ENCODE measurements at places on chromosomes 3 and 15.

DNA sequence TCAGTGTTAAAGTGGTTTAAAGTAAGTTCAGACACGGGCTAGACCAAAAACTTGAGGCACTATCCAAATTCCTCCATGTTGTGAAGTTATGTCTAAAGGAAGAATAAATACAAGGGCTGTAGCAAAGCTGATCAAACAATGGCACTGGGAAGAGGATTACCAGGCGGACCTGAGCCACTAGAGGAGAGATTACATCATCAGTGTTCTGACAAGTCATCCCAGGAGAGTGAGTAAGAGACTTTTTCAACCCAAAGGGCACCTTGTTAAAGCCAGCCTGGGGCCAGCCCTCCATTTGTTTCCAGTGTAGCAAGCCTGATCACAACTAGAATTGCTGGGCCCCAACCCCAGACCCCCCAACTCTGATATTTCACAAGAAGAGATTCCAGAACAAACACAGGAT is 166.9 kb downstream of the DCLK3 start:
- no peak for DNase-seq

GRCh38 chr3:143119974-143120715 is 574 bp downstream of the CHST2 start:
- peak; percentile 52 for DNase-seq

DNA sequence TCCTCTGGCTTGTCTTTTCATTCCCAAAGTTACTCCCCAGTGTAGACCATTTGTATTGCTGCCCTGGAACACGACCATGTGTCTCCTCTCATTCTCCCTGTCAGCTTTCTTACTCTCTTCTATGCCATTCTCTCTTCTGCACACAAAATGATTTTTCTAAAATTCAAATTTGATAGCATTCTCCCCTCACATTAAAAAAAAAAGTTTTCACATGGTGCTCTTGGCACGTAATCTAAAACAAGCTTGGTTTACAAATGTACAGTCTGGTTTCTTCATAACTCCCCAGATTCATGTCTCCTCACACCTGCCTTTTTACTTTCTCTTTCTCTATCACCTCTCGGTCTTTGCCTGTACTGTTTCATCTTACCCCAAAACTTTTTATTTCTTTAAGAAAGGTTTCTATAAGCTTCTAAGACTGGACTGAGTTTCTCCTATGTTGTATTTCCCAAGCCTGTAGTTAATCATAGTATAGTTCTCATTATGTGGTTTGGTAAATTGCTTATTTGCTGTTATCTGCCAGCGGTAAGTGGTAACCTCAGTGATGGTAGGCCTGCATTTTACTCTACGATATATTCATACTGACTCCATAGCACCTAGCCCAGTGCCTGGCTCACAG is 31.2 kb downstream of the BCHE start:
- DNase-seq, result no peak

DNA sequence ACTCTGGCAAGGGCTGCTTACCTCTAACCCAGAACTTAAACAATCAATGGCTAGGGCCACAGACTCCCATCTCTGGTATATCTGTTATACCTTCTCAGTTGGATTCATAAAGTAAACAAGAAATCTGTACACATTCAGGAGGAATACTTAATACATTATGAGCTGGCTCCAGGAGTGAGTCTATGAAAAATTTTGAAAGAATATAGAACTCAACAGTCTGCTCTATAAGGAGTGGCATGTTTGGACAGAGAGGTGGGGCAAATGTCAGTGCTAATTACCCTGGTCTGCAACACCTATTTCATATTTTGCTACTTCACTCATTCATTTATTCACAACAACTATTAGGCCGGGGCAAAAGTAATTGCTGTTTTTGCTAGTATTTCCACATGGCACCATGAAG is 245.1 kb downstream of the THRB start:
- DNase-seq, result no peak

GRCh38 chr3:23221136-23221535 is 18.0 kb downstream of the UBE2E2 start:
- no peak for DNase-seq

DNA sequence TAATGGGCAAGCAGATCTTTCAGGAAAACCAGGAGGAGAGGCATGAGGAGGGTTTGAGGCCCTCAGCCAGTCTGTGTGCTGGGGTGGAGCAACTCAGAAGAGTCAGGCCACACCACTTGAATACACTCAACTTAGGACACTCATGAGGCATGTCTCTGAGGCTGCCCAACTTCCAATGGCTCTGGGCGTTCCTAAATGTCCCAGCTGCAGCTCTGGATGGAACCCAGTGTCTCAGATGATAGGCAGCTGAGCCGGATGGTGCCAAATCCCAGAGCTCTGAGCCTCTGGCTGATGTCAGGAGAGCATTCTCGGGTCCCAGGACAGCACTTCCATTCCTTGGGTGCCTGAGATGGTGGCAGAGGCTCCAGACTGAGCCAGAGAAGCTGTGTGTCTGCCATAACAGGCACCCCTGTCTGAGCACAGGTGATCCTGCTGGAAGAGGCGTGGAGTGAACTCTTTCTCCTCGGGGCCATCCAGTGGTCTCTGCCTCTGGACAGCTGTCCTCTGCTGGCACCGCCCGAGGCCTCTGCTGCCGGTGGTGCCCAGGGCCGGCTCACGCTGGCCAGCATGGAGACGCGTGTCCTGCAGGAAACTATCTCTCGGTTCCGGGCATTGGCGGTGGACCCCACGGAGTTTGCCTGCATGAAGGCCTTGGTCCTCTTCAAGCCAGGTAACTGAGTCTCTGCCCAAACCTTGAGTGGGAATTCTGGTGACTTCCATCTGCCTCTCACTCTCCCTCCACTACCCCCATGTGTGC is 2.8 kb downstream of the NR2E3 start:
- DNase-seq, result no peak

GRCh38 chr15:57203906-57204305 is 172.4 kb upstream of the CGNL1 start:
- no peak for DNase-seq

GRCh38 chr3:135134684-135135075 is 339.6 kb downstream of the EPHB1 start:
- no peak for DNase-seq

DNA sequence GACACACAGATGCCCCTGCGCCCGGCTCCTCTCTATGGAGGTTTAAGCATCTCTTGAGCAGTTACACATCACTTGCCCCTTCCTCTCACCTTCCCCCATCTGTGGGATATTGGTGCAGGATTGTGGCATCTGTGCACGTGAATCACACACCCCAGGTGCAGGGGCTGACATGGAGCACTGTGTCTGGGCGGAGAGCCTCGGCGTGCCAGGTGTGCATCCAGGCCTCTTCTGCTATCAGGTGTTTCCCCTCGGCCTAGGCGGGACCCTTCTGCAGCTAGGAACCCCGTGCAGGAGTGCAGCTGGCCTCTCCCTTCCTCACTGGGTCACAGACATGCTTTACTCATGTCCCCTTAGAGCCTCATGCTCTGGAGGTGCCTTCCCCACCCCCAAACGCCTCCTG is 33.4 kb upstream of the MUC13 start:
- no peak for DNase-seq

- no peak for DNase-seq
Measured at GRCh38 chr15:31164573-31164912, 63.0 kb upstream of the TRPM1 start.

DNA sequence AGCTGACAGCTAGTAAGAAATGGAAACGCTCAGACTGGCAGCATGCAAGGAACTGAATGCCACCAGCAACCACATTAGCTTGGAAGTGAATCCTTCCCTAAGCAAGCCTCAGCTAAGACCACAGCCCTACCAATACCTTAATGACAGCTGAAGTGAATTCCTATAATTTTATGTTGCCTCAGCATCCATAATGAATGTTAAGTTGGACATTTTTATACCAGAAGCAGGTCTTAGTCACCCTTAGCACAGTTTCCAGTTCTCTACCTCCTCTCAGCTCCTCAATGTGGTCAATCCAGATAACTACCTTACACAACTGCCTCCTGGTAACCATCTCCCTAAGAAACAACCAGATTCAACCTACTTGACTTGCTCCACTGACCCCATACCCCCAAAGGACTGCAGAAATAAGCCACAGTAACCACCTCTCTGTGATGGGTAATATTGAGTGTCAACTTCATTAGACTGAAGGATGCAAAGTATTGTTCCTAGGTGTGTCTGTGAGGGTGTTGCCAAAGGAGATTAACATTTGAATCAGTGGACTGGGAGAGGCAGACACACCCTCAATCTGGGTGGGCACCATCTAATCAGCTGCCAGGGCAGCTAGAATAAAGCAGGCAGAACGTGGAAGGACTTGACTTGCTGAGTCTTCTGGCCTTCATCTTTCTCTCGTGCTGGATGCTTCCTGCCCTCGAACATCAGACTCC is 33.5 kb downstream of the NEDD4 start:
- no peak for DNase-seq

- DNase-seq, result peak; percentile 67
Measured at GRCh38 chr3:99753268-99753975, 64.2 kb upstream of the CMSS1 start.

DNA sequence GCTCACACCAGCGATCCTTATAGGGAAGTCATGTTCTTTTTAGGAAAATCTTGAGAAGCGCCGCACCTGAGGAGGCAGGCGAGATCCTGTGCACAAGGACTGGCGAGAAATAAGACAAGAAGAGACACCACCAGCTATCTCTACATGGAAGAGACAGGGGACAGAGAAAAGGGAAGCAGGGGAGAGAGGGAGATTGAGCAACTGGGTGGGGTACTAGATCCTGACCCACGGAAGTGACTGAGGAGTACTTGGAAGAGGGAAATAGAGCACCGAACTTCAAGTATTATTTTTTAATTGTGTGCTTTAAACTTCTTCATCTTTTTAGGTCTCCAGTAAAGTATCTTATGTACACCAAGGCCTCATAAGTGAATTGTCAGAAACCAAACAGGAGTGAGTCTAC is 742.0 kb upstream of the LMCD1 start:
- DNase-seq, result no peak

GRCh38 chr3:156448300-156448699 is 106.6 kb downstream of the SSR3 start:
- peak; percentile 73 for DNase-seq

DNA sequence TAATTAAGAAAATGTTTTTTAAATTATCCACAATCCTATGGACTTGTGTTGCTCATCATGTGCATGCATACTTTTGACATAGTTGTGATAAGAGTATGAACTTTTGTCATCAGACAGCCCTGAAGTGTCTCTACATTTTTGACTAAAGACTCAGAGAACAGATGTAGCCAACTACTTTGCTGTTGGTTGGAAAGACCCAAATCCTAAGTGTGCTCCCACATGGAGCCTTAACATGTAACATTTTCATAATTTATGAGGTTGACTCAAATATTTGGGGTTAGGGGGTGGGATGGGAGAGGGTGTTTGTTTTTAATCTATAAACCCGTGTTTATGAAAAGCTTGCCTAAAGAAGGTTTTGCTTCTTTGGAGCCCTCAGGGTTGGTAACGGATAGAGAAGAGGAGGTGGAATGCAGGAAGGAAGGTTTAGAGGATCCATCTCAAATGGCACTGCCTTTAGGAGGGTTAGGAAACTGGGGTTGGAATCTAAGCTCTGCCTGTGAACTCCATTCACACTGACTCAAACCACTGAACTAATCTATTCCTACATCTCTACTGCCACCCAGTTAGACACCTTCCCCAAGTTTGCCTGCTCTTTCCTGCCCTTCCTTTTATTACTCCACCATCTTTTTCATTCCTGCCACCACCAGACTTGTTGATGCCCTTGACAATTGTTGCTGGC is 3.7 kb downstream of the BOC start:
- DNase-seq, result no peak

GRCh38 chr15:56786966-56787365 is 53.7 kb upstream of the ZNF280D start:
- DNase-seq, result no peak

GRCh38 chr15:77901921-77902750 is 175.4 kb downstream of the TBC1D2B start:
- DNase-seq, result peak; percentile 26

DNA sequence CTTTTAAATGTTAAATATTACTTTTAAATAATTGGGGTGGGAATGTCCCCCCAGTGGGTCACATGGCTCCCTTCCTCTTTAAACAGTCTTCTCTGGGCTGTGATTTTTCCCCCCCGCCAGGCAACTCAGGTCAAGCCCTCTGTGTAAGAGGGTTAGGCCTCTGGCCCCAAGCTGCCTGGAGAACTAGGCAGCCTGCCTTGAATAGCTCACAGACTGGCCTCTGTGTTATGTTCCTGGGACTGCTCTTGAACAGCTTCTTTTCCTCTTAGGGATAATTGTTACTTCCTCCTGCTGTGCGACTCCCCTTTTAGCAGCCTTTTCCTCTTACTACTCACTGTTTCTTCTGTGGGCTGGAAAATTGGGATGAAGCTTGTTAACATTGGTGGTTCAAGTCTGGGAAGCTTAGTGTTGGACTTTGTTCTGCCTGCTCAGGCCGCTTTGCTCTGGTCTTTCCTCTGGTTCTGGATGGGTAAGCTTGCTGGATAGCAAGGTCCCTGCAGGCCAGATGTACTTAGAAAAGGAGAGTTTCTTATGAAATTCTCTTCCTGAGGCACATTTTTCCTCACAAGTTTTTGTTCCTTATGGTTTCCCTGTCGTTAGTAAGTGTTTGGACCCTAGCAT is 2.2 kb downstream of the TEX264 start:
- DNase-seq, result no peak
